Kidney (tissue), 22 donors: ENCODE measurements at places on chromosomes 13 and 19.

DNA sequence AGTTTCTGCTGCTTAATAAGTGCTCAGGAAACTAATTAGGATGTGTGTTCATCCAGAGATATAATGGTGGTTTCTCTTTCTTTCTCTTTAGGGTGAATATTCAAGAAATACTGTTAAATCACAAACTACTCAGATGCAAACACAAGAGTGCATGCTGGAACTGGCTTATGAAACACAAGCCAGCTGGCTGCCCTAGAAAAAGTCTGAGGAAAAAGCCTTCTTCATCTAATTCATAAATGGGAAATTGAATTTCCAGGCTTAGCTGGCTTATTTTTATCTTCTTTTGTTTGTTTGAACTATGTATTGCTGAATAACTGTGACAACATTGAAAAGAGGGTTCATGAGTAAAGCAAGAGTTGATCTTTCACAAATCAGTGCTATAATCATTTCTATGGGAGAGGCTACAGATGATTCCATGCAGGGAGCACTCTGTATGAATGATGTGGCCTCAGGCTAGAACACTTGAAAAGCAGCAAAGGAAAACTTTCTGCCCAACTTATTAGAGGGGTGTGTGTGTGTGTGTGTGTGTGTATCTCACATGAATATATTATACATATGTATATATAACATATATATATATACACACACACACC, 69.8 kb upstream of the SCEL start:
- H3K27ac ChIP-seq, result no peak overlapping the region
- no peaks in the 10 kb centered on the region for H3K27me3 ChIP-seq
- no peaks in the 10 kb centered on the region for H3K4me1 ChIP-seq
- no peaks in the 10 kb centered on the region for H3K36me3 ChIP-seq
- no peak for DNase-seq

GRCh38 chr19:13024126-13024950, 29.1 kb downstream of the NFIX start:
- no peak overlapping the region for H3K4me3 ChIP-seq
- peaks cover 2% of the 10 kb centered on the region for H3K36me3 ChIP-seq
- DNase-seq, result no peak

DNA sequence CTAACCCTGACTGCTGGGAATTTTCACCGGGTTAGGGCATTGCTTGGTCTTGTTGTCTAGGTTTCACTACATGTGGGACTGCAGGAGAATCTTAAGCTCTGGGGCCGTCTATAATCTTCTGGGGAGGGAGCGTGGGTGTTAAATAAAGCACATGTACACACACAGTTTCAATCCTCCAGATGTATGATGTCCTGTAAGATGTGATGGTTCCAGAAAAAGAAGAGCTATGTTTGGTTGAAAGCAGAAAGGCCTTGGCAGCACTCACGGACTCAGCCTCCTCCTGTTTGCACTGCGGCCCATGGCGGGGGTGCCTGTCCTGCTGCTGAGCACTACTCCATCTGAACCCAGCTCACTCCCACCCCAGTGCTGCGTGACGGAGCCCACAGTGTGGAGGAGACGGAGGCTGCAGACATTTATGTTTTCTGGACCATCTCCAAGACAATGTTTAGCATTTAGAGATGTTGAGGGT, 343.5 kb downstream of the TEX29 start:
- no peak overlapping the region for H3K4me3 ChIP-seq
- H3K4me1 ChIP-seq, result no peaks in the 10 kb centered on the region
- H3K36me3 ChIP-seq, result no peaks in the 10 kb centered on the region
- no peak overlapping the region for H3K27ac ChIP-seq

GRCh38 chr13:29936956-29937355, 86.5 kb upstream of the UBL3 start:
- H3K27ac ChIP-seq, result no peak overlapping the region
- no peaks in the 10 kb centered on the region for H3K27me3 ChIP-seq
- H3K4me1 ChIP-seq, result no peaks in the 10 kb centered on the region
- DNase-seq, result no peak
- H3K4me3 ChIP-seq, result no peak overlapping the region
- no peaks in the 10 kb centered on the region for H3K36me3 ChIP-seq

DNA sequence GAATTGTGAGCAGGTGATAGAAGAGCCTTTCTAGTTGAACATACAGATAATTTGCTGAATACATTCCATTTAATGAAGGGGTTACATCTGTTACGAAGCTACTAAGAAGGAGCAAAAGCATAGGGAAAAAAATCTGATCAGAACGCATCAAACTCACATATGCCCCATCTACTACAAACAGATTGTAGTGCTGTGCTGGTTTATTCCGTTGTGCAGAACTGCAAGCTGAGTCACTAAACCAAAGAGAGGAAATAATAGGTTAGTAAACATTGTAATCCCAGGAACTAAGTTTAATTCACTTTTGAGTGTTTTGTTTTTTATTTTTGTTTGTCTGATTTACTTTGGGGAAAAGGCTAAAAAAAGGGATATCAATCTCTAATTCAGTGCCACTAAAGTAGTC, 136.3 kb downstream of the CDK8 start:
- no peak overlapping the region for H3K4me3 ChIP-seq
- H3K27me3 ChIP-seq, result no peaks in the 10 kb centered on the region
- H3K27ac ChIP-seq, result no peak overlapping the region
- no peak for DNase-seq
- H3K36me3 ChIP-seq, result no peaks in the 10 kb centered on the region
- no peaks in the 10 kb centered on the region for H3K4me1 ChIP-seq

DNA sequence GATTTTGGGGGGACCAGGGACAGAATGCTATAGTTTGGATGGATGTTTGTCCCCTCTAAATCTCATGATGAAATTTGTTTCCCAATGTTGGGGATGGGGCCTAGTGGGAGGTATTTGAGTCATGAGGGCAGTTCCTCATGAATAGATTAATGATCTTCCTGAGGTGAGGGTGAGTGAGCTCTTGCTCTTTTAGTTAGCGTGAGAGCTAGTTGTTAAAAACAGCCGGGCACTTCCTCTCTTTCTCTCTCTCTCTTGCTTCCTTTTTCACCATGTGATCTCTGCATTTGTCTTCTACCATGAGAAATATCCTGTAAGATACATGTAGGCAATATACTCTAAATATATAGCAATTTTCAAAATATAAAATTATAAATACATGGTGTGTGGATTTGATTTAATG, 290.8 kb upstream of the PCDH9 start:
- H3K4me1 ChIP-seq, result no peaks in the 10 kb centered on the region
- no peaks in the 10 kb centered on the region for H3K36me3 ChIP-seq
- H3K27me3 ChIP-seq, result no peaks in the 10 kb centered on the region

GRCh38 chr13:21556051-21556450, 47.9 kb downstream of the MICU2 start:
- no peak for DNase-seq
- no peak overlapping the region for H3K4me3 ChIP-seq
- no peaks in the 10 kb centered on the region for H3K27me3 ChIP-seq
- no peaks in the 10 kb centered on the region for H3K36me3 ChIP-seq

GRCh38 chr19:47247308-47247990, 8.9 kb upstream of the CCDC9 start:
- no peaks in the 10 kb centered on the region for H3K36me3 ChIP-seq
- H3K27me3 ChIP-seq, result no peaks in the 10 kb centered on the region
- peaks cover 7% of the 10 kb centered on the region for H3K4me1 ChIP-seq
- peak; percentile 87 for DNase-seq
- H3K27ac ChIP-seq, result no peak overlapping the region

GRCh38 chr19:51365211-51365964, 800 bp downstream of the ETFB start:
- H3K27ac ChIP-seq, result peak overlapping the region; percentile 97
- peak overlapping the region; percentile 94 for H3K4me3 ChIP-seq
- peaks cover 17% of the 10 kb centered on the region for H3K4me1 ChIP-seq
- DNase-seq, result peak; percentile 56
- no peaks in the 10 kb centered on the region for H3K36me3 ChIP-seq

- H3K36me3 ChIP-seq, result no peaks in the 10 kb centered on the region
- no peaks in the 10 kb centered on the region for H3K27me3 ChIP-seq
- no peak overlapping the region for H3K4me3 ChIP-seq
- H3K4me1 ChIP-seq, result peaks cover 6% of the 10 kb centered on the region
- no peak for DNase-seq
Observed at GRCh38 chr13:60162096-60162495, 1.6 kb downstream of the DIAPH3 start.

DNA sequence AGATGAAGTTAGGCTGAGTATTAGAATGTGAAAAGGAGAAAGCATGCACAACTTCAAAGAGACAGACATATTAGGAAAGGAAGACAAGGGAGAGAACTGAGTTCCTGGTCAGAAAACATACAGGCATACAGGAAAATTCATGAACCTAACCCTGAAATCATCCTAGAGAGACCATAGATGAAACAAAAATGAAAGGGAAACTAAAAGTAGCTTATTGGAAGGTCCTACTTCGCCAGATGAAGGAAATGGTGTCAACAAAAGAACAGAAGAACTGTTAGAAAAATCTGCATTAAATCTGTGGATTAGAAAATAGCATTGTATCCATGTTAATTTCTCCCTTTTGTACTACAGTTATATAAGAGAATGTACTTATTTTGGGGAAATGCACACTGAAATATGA, 169.0 kb upstream of the UFM1 start:
- DNase-seq, result no peak
- H3K4me1 ChIP-seq, result no peaks in the 10 kb centered on the region
- H3K27me3 ChIP-seq, result no peaks in the 10 kb centered on the region
- no peaks in the 10 kb centered on the region for H3K36me3 ChIP-seq
- H3K27ac ChIP-seq, result no peak overlapping the region
- H3K4me3 ChIP-seq, result peak overlapping the region; percentile 11

- no peak overlapping the region for H3K4me3 ChIP-seq
- DNase-seq, result no peak
- H3K36me3 ChIP-seq, result no peaks in the 10 kb centered on the region
- H3K4me1 ChIP-seq, result no peaks in the 10 kb centered on the region
- no peak overlapping the region for H3K27ac ChIP-seq
- H3K27me3 ChIP-seq, result no peaks in the 10 kb centered on the region
Observed at GRCh38 chr19:21117041-21117907, 24.6 kb upstream of the ZNF431 start.

- H3K4me3 ChIP-seq, result no peak overlapping the region
- H3K27ac ChIP-seq, result no peak overlapping the region
- no peak for DNase-seq
- H3K36me3 ChIP-seq, result no peaks in the 10 kb centered on the region
- peaks cover 10% of the 10 kb centered on the region for H3K4me1 ChIP-seq
Observed at GRCh38 chr13:44394658-44395057, 21.0 kb downstream of the SERP2 start.

DNA sequence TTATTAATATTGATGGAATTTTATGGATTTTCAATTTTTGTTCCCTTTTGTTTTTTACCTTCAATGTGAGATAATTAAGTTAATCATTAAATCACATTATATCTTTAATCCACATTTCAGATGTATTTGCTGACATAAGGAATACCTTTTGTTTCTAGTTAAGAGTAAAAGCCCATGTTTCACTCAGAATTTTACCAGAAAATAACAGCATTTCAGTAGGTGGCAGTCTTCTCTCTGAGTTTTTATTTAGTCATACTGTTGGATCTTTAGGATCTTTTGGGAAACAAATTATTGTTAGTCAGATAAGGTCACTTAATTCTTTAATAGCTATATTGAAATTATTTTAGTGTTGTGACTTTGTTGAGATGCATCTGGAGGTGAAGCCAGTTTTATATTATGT, 67.9 kb downstream of the NDFIP2 start:
- peaks cover 3% of the 10 kb centered on the region for H3K4me1 ChIP-seq
- no peaks in the 10 kb centered on the region for H3K36me3 ChIP-seq

- H3K27ac ChIP-seq, result no peak overlapping the region
- no peaks in the 10 kb centered on the region for H3K4me1 ChIP-seq
- no peaks in the 10 kb centered on the region for H3K27me3 ChIP-seq
- H3K36me3 ChIP-seq, result no peaks in the 10 kb centered on the region
Observed at GRCh38 chr19:57227502-57227901, 3.3 kb upstream of the AURKC start.

- H3K4me3 ChIP-seq, result no peak overlapping the region
- H3K27me3 ChIP-seq, result no peaks in the 10 kb centered on the region
- no peaks in the 10 kb centered on the region for H3K4me1 ChIP-seq
- no peak for DNase-seq
- no peaks in the 10 kb centered on the region for H3K36me3 ChIP-seq
- H3K27ac ChIP-seq, result no peak overlapping the region
Observed at GRCh38 chr19:1560286-1560882, 7.7 kb downstream of the MEX3D start.

- no peak overlapping the region for H3K27ac ChIP-seq
- peaks cover 18% of the 10 kb centered on the region for H3K4me1 ChIP-seq
- no peaks in the 10 kb centered on the region for H3K27me3 ChIP-seq
Observed at GRCh38 chr13:45393941-45394570, 24.1 kb downstream of the SLC25A30 start.

DNA sequence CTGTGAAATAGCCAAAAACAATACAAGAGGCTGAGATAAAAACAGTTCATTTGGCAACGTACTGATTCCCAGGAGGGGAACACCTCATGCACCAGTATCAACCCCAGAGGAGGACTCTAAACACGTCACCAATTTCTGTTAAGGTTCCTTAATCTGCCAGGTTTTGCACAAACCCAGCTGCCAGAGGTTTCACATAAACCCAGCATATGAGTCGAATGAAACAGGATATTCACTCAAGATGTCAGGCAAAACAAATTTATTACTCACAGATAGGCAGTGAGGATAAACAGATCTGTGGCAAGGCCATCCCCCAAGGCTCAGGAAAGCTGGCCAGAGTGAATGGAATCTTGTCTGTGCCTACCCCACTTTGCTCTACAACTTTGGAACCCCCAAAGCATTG, 210.9 kb downstream of the GPC5 start:
- H3K36me3 ChIP-seq, result no peaks in the 10 kb centered on the region
- no peaks in the 10 kb centered on the region for H3K27me3 ChIP-seq
- DNase-seq, result peak; percentile 40

- no peak overlapping the region for H3K4me3 ChIP-seq
- DNase-seq, result no peak
- no peak overlapping the region for H3K27ac ChIP-seq
- H3K4me1 ChIP-seq, result no peaks in the 10 kb centered on the region
- H3K36me3 ChIP-seq, result no peaks in the 10 kb centered on the region
Observed at GRCh38 chr13:96871469-96871868, 122.8 kb downstream of the OXGR1 start.

- no peak overlapping the region for H3K4me3 ChIP-seq
- DNase-seq, result no peak
- no peaks in the 10 kb centered on the region for H3K36me3 ChIP-seq
- H3K27me3 ChIP-seq, result no peaks in the 10 kb centered on the region
Observed at GRCh38 chr13:29136341-29136740, 316.2 kb downstream of the MTUS2 start.

- H3K4me3 ChIP-seq, result no peak overlapping the region
- no peaks in the 10 kb centered on the region for H3K27me3 ChIP-seq
- H3K4me1 ChIP-seq, result no peaks in the 10 kb centered on the region
- H3K27ac ChIP-seq, result no peak overlapping the region
Observed at GRCh38 chr19:4557971-4558941, 1.2 kb downstream of the SEMA6B start.
